Stimulated activated CD8-positive, alpha-beta memory T cell treated with anti-CD3 and anti-CD28 coated beads, Interleukin-7, amount 100 ng/mL, for 1 hour (primary cell): ENCODE measurements at places on chromosomes 5 and 9.

DNA sequence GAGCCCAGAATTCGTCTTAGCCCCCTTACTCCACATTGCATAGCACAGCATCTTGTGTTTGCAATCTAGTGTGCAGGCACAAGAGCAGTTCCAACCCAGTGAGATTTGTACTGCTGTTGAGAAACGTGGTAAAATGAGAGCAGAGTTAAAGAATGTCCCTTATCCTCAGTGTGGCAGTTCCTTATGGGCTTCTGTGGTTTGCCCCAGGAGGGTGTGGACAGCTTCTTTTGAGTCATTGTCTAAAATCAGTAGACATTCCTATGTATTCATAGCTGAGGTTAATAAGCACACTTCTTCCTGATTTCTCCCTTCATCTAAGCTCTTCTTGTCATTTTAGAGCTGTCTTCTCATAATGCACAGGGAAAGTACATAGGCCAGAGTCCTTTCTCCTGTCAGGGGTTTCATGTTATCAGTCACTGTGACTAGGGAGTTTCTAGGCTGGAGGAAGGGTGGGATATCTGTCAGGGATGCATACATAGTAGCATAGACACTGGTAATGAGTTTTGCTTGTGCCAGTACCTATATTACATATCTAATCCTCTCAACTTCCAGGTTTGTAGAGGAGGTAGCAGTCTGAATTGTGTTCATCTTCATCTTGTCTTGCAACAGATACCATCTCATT, 2.0 kb upstream of the CAVIN4 start:
- DNase-seq: no peak

- DNase-seq: no peak
Measured at GRCh38 chr9:127308652-127309434, 44.3 kb downstream of the GARNL3 start.

DNA sequence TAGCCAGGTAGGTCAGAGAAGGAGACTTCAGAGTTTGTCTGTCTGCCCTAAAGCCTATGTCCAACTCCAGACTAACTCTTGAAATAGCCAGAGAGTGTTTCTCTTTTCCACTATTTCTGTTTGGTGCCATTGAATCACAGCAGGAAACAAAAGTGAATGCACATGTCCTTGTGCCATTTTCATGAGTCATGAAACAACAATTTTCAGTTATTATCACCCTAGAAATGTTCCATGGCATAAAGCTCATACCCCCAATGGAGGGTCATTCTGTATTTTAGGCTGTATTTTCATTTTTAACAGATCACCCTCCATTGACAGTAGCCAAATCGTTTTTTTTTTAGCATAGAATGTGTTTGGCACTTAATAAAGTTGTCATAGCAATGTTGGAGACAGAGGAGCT, 124.7 kb downstream of the PAPPA start:
- DNase-seq: no peak

GRCh38 chr5:59732301-59732700, 161.2 kb downstream of the PDE4D start:
- no peak for DNase-seq

- DNase-seq: no peak
Measured at GRCh38 chr5:144332265-144332664, 161.6 kb downstream of the KCTD16 start.
